HepG2 (cell line): ENCODE measurements at places on chromosomes 3 and 15. TPM values are rescaled to one million over a fixed set of nuclear protein-coding genes. Genes with fewer than 3 reads are reported as not detected.

DNA sequence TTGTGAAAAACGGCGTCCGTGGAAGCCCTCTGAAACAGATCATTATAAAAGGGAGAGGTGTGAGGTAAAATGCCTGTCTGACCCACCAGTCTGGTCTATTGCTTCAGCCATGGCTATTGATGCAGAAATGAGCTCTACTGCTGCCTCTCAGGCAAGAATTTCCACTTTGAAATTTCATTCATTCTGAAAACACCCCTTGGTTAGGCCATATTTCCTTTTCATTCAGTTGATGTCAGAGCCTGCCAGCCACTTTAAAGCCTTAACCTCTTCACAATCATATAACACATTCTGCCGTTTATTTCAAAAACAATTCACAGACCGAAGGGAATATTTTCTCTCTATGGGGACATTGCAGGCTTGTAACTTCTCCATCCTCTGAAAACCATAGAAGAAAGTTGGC lies 71.9 kb downstream of the FOXB1 start:
- H3K27me3 ChIP-seq: no peaks in the 10 kb centered on the region
- no peak overlapping the region for H3K27ac ChIP-seq
- no peak overlapping the region for H3K4me3 ChIP-seq
- no peaks in the 10 kb centered on the region for H3K36me3 ChIP-seq
- H3K4me1 ChIP-seq: no peaks in the 10 kb centered on the region

Gene AHSG
- total RNA-seq: 916 and 2,043 TPM in 2 replicates

Gene PXYLP1
- 6.4 and 8.1 TPM in 2 replicates for total RNA-seq

DNA sequence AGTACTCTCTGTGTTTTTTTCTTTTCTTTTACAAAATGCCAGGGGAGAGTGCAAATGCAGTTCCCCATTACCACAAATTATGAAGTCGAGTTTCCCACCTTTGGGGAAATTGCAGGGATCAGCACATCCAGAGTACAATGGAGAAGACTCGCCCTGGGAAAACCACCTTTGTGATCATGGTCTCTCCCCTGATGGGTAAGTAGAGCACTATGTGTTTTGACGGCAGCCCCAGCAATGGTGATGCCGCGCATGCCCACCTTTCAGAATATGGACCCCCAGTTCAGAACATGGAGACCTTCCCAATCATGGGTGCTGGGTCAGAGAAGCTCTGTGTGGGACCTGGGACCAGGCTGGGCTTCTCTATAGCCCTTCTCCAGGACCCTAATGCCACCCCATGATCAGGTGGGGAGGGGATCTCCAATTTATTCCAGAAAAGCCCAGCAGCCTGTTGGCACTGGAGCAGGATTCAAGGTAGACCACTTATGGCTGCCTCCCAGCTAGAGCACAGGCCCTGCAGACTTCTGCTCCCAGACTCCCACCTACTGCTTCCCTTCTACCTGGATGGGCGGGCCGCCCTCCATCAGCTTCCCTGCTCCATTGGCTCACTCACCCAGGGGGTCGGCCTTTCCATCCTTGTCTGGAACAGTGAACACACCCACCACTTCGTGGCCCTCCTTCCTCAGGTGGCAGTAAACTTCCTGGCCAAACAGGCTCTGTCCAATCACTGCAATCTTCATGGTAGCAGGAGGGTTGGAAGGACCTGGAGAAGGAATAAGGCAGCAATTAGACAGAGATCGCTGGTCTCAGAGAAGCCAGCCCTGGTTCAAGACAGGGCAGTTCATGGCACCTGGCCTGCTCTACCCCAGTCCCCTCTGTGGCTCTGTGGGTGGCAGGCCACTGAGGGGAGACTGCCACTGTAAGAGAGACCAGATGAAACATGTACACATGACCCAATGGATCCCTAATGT lies 19.9 kb downstream of the ALDH1L1 start:
- no peaks in the 10 kb centered on the region for H3K27me3 ChIP-seq
- H3K4me3 ChIP-seq: no peak overlapping the region
- H3K36me3 ChIP-seq: peaks cover 29% of the 10 kb centered on the region

DNA sequence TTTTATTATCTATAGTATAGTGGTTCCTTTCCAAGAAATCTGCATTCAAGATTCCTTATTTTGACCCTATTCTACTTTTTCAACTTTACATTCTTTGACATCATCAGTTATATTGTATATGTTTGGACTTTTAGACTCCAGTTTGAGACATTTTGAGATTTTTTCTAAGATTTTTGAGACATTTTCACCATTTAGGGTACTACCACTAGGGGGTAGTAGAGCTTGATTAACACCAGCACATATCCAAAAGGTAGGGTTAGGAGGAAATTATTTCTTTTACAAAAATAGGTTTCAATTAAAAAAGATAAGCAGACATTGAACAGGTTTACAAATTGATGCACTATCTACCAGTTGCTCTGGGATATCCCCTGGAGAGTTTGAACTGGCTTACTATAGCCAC lies 262.5 kb downstream of the SCAPER start:
- peaks cover 10% of the 10 kb centered on the region for H3K4me1 ChIP-seq
- no peak overlapping the region for H3K4me3 ChIP-seq
- H3K27me3 ChIP-seq: no peaks in the 10 kb centered on the region
- H3K27ac ChIP-seq: no peak overlapping the region

Gene ELL3
- 5.8 and 6.1 TPM in 2 replicates for total RNA-seq
